Stimulated activated CD4-positive, alpha-beta T cell treated with anti-CD3 and anti-CD28 coated beads, TNF-alpha, amount 100 ng/mL, for 48 hours (primary cell): ENCODE measurements at places on chromosomes 7 and 10.

- DNase-seq: peak; percentile 61
These were observed 85.3 kb upstream of the ANKRD1 start for GRCh38 chr10:91006001-91006751.

DNA sequence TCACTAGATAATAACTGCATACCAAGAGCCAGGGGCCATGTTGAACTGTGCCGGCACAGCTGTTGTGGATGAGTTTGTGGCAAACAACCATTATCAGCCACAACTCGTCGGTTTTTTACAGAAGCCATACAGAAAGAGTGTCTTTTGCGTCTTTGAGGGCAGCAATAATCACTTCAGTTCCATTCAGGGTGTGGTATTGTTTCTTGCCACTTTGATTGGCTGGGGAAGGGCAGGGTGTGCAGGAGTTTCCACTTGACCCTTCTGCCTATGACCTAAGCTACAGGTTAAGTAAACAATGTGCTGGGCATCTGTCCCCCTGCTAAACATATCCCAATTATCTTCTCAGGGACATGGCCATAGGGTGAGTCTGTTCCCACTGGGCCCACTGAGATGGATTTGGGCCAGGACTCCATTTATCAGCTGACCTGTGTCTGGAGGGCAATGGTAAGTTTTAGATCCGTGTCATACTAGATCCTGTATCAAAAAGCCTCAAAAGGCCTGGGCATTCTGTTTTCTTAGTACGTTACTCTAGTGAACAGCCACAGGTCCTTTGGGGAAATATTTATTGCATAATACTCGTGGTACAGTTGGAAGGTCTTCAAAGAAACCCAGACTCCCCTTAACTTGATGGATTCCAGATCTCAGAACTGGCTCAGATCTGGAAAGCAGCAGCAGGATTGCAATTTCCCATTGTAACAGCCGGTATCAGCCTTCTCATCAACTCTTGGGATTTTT lies 15.9 kb downstream of the ZNF3 start:
- no peak for DNase-seq

- DNase-seq: no peak
These were observed 81.7 kb upstream of the FGFR2 start for GRCh38 chr10:121679916-121680315.

DNA sequence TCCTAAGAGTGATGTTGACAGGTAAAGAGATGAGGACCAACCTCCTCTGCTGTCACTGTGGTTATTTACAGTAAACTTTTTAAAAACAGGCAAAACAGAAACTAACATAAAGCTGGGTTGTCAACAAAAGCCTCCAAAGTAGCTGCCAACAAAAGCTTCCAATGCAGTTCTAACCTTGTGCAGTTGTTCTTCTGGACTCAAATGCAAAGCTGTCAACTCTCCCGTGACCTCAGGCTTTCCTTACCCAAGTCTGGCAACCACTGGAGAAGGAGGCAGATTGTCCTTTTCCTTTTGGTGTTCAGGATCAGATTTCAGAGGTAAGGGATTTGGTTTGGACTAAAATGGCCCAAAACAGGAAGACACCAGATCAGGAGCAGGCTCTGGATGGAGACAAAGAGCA lies 63.1 kb downstream of the DLG5 start:
- DNase-seq: no peak

GRCh38 chr10:33833566-33833965 lies 499.1 kb upstream of the NRP1 start:
- no peak for DNase-seq

DNA sequence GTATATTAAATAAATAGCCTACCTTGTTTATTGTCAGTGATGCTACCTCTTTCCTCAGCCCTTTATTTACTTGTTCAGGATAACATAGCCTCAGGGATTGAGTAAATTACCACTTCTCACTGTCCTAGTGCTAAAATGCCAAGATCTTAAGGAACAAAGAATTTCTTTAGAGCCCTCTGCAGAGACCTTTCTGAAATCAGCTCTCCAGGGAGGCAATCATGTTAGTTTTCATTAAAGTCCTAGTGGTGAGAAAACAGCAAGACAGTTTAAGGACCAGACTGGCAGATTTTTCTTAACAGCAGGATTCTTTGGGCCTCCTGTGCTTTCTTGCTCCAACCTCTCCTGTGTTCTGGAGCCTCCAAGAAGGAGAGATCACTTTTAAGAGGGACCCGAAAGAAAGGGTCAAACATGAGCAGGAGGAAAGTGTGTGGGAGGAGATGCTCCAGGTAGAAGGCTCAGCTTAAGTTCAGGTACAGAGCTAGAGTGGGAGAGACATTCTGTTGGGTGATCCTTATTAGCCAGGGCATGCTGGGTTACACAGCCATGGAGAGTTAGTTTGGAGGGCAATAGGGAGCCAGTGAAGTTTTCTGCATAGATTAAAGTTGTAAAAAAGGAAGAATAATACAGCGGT lies 1.2 kb upstream of the PLCE1 start:
- DNase-seq: no peak
